ENCODE measurements at places on chromosomes 3 and 15. TPM values are rescaled to one million over a fixed set of nuclear protein-coding genes. Genes with fewer than 3 reads are reported as not detected.

DNA sequence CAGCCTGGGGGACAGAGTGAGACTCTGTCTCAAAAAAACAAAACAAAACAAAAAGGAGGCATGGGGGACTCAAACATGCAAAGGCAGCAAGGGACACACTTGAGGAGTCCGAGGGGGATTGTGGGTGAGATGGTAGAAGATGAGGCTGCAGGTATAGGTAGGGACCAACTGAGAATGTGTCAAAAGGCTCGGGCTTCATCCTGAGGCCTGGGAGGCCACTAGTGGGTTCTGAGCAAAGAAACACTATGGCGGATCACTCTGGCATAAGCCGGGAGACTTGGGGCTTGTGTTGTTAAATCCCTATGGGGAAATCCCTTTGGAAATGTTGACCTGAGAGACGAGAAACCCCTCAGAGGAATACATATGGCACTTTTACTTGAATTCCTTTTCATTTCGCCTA is 21.2 kb downstream of the ZNF710 start:
- no peak overlapping the region for H3K27ac ChIP-seq
- DNase-seq, result no peak
- H3K27me3 ChIP-seq, result no peaks in the 10 kb centered on the region
- H3K36me3 ChIP-seq, result no peaks in the 10 kb centered on the region
- H3K4me1 ChIP-seq, result peaks cover 4% of the 10 kb centered on the region
- H3K4me3 ChIP-seq, result no peak overlapping the region

GRCh38 chr15:64209680-64210334 is 47.0 kb upstream of the PPIB start:
- DNase-seq, result no peak
- peaks cover 8% of the 10 kb centered on the region for H3K36me3 ChIP-seq
- no peak overlapping the region for H3K27ac ChIP-seq
- no peaks in the 10 kb centered on the region for H3K27me3 ChIP-seq

DNA sequence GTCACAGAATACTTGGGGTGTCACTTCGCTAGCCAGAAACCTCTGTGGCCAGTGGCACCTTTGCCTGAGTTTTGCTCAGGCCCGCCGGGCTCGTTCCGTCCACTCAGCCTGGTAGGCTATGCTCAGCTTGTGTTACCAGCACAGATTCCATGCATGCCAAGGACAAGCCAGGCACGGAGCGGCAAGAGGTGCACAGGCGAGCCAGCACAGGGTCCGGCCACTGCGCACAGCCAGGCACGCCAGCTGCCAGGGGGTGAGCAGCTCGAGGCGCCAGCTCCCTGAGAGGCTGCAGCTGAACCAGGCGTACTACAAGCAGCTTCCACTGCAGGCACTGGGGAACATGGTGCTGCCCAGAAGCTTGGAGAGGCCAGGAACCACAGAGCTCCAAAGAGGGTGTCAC is 14.7 kb downstream of the PCYT1A start:
- peaks cover 28% of the 10 kb centered on the region for H3K36me3 ChIP-seq
- no peak for DNase-seq
- peaks cover 53% of the 10 kb centered on the region for H3K4me1 ChIP-seq
- H3K4me3 ChIP-seq, result peak overlapping the region; percentile 65
- peak overlapping the region; percentile 99 for H3K27ac ChIP-seq

Gene FBXO40
- not detected for total RNA-seq

Gene MYZAP
- not detected for total RNA-seq

Gene TIPARP
- 38.0 TPM for total RNA-seq

- no peaks in the 10 kb centered on the region for H3K36me3 ChIP-seq
- H3K27ac ChIP-seq, result no peak overlapping the region
- no peak for DNase-seq
- H3K4me3 ChIP-seq, result no peak overlapping the region
- peaks cover 9% of the 10 kb centered on the region for H3K27me3 ChIP-seq
- H3K4me1 ChIP-seq, result peaks cover 12% of the 10 kb centered on the region
These were observed 49.1 kb downstream of the FMN1 start for GRCh38 chr15:33145447-33145846.

GRCh38 chr3:123803521-123803920 is 80.6 kb downstream of the MYLK start:
- H3K4me1 ChIP-seq, result no peaks in the 10 kb centered on the region
- no peak overlapping the region for H3K4me3 ChIP-seq
- no peaks in the 10 kb centered on the region for H3K36me3 ChIP-seq
- H3K27me3 ChIP-seq, result peaks cover 3% of the 10 kb centered on the region
- no peak overlapping the region for H3K27ac ChIP-seq

Gene NME9
- not detected for total RNA-seq

- no peaks in the 10 kb centered on the region for H3K4me1 ChIP-seq
- no peak for DNase-seq
- no peak overlapping the region for H3K27ac ChIP-seq
- H3K27me3 ChIP-seq, result no peaks in the 10 kb centered on the region
- H3K36me3 ChIP-seq, result no peaks in the 10 kb centered on the region
- no peak overlapping the region for H3K4me3 ChIP-seq
These were observed 5.3 kb downstream of the P2RY12 start for GRCh38 chr3:151379083-151379734.

- peaks cover 5% of the 10 kb centered on the region for H3K4me1 ChIP-seq
- no peaks in the 10 kb centered on the region for H3K27me3 ChIP-seq
- H3K27ac ChIP-seq, result no peak overlapping the region
- DNase-seq, result no peak
These were observed 21.2 kb downstream of the NR1D2 start for GRCh38 chr3:23966328-23966727.

DNA sequence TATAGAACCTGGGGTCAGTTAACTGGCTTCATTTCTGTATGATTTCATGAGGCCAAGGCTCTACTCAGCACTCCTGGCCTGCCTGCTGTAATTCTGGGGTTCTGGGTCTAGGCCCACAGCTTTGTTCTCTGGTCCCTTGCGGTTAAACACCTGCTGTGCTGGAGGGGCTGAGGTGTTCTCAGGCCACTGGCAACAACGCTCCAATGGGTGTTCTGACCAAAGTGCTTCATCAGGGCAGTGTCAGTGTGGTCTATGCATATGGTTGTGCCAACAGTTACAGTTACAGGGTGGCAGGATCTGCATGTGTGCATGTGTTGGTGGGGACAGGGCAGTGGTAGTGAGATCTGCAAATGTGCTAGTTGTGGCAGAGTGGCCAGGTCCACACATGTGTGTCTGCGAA is 64.1 kb upstream of the GMNC start:
- peaks cover 13% of the 10 kb centered on the region for H3K36me3 ChIP-seq
- H3K27me3 ChIP-seq, result no peaks in the 10 kb centered on the region
- no peaks in the 10 kb centered on the region for H3K4me1 ChIP-seq
- DNase-seq, result no peak
- no peak overlapping the region for H3K27ac ChIP-seq
- no peak overlapping the region for H3K4me3 ChIP-seq

Gene CHRFAM7A
- 4.8 TPM for total RNA-seq

Gene MAGEF1
- total RNA-seq, result 7.4 TPM

Gene EXD1
- not detected for total RNA-seq

Gene ARGFX
- total RNA-seq, result not detected

DNA sequence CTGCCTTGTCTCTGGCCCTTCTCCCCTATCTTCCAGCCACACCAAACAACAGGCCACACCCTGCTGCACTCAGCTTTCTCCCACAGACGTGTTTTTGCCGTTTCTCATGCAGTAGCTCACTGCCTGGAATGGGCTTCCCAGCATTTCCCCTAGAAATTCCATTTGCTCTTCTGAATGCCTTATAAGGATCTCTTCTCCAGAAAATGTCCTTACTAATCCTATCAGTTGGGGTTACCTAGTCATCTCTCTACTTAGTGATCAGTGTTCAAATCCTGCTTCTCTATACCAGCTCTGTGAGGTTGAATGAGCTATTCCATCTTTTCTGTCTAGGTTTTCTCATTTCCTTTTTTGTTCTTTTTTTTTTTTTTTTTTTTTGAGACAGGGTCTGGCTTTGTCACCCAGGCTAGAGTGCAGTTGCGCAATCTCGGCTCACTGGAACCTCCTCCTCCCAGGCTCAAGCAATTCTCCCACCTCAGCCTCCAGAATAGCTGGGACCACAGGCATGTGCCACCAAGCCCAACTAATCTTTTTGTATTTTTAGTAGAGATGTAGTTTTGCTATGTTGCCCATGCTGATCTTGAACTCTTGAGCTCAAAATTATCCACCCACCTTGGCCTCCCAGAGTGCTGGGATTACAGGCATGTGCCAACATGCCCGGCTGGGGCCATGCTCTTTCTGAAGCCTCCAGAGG is 98.2 kb upstream of the CHD2 start:
- H3K27me3 ChIP-seq, result no peaks in the 10 kb centered on the region
- peak overlapping the region; percentile 6 for H3K4me3 ChIP-seq
- no peaks in the 10 kb centered on the region for H3K36me3 ChIP-seq
- no peak for DNase-seq
- H3K27ac ChIP-seq, result peak overlapping the region; percentile 15
- peaks cover 28% of the 10 kb centered on the region for H3K4me1 ChIP-seq

Gene SLC22A13
- 1.3 TPM for total RNA-seq

GRCh38 chr3:50245831-50246516 is 10.0 kb downstream of the GNAI2 start:
- no peaks in the 10 kb centered on the region for H3K36me3 ChIP-seq
- peaks cover 61% of the 10 kb centered on the region for H3K4me1 ChIP-seq
- peak overlapping the region; percentile 99 for H3K27ac ChIP-seq
- H3K4me3 ChIP-seq, result peak overlapping the region; percentile 66

DNA sequence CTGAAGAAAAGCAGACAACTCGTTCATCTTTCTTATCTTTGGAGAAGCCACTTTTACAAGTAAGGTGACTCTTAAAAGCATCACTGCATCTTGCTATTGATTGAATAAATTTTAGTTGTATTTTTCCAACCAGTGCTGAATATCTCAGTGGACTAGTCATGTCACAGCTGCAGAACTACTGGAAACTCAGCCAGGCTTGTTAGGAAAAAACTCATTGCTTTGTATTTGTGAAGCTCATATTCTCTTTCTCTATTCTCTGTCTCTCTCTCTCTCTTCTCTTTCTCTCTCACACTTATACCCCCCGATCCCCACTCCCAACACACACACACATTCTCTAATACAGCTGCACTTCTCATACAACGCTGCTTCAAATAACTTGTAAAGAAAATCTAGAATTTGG is 104.3 kb downstream of the WDR76 start:
- no peak overlapping the region for H3K27ac ChIP-seq
- no peaks in the 10 kb centered on the region for H3K4me1 ChIP-seq
- no peak overlapping the region for H3K4me3 ChIP-seq
- no peak for DNase-seq

Gene TM4SF18
- not detected for total RNA-seq

DNA sequence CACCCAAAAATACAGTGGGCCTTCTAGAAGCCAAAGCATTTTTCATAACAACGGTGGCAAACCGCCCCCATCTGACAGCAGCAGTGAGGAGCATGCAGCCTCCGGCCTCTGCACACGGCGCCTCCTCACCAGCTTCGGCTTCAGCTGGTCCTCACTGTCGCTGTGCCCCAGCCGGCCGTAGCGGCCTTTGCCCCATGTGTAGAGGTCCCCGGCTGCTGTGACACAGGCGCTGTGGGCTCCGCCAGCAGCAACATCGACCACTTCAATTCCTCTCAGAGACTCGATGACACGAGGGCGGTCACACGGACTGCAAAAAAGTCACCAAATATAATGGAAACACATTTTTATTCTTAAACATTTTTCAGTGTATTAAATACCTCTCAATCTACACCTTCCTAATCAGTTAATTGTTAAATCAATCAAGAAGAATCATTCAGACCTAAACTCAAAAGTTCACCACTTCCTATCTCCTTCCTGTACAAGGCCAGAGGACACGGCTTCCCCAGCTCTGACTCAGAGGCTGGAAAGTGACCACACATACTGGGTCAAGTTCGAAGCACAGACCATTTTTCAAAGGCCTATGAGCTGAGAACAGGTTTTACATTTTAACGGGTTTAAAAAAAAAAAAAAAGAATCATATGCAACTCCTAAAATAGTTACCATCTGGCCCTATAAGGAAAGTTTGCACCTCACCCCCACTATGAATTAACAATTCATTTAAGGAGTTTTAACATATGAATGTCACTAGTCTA is 33.6 kb upstream of the OCA2 start:
- peaks cover 5% of the 10 kb centered on the region for H3K4me1 ChIP-seq
- DNase-seq, result no peak
- no peak overlapping the region for H3K4me3 ChIP-seq
- peaks cover 6% of the 10 kb centered on the region for H3K36me3 ChIP-seq
- no peaks in the 10 kb centered on the region for H3K27me3 ChIP-seq

Gene MED12L
- 2.8 TPM for total RNA-seq

DNA sequence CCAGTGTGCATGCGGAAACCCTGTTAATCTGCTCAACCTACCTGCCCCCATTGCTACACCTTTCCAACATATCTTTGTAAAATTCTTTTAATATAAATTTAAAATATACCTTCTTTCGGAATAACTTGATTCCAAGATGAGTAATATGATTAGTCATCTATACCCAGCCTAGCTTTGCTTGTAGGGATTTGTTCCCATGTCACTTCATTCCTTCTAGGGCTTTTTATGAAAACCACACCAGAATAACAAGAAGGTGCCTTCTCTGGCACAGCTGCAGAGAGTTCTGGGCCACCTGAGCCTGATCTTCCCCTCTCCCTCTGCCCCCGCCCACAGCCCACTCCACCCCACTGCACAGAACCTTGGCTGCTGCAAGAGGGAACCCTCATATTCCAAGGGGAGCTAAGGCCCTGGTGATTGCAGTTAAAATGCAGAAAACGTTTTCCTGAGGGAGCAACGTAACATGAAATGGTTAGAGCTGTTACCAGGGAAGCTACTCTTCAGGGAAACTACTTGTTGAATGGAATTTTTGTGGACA is 38.6 kb upstream of the HACD2 start:
- no peaks in the 10 kb centered on the region for H3K27me3 ChIP-seq
- H3K27ac ChIP-seq, result no peak overlapping the region
- no peak for DNase-seq
- no peaks in the 10 kb centered on the region for H3K36me3 ChIP-seq
- H3K4me1 ChIP-seq, result no peaks in the 10 kb centered on the region

DNA sequence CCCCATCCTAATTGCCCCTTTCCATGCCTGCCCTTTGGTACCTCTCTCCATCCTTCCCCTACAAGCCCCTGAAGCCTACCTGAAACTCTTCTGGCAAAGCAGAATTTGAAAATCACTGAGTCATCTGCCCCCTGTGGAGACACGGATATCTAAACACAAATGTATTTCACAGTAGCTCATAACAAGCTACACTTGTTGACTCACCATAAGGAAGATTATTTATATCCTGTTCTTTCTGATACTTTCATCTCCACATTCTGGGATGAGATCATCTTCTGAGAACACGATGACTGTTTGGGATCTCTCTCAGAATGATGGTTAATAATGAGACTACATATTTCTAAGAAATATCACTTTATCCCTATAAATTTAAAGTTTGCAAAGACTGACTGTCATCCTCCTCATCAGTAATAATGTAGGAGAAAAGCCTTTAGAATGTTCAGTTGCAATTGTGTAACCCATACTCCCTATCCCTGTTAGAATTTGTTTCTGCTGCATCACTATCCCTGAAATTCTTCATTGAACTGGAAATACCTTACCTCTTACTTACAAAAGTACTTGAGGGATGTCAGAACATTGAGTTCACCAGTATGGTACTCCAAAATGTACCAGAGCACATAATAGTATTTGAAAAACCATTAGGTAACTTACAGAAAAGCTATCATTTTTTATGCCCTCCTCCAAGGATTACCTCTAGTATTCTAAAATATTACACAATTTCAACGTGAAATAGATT is 116.1 kb upstream of the IL12A start:
- no peaks in the 10 kb centered on the region for H3K4me1 ChIP-seq
- no peaks in the 10 kb centered on the region for H3K36me3 ChIP-seq
- no peak overlapping the region for H3K4me3 ChIP-seq

- DNase-seq, result no peak
- no peaks in the 10 kb centered on the region for H3K36me3 ChIP-seq
- H3K27ac ChIP-seq, result no peak overlapping the region
These were observed 184.7 kb downstream of the TJP1 start for GRCh38 chr15:29637555-29637954.

Gene GRAMD1C
- 0.26 TPM for total RNA-seq

Gene SI
- total RNA-seq, result not detected
